Foreskin keratinocyte (primary cell): ENCODE measurements at places on chromosomes 2 and 18. TPM values are rescaled to one million over a fixed set of nuclear protein-coding genes. Genes with fewer than 3 reads are reported as not detected.

Gene HMSD
- total RNA-seq, result 8.9 and 9.6 TPM in 2 replicates

Gene VWA3B
- total RNA-seq, result 0.35 TPM in 1 of 2 replicates, not detected in the other

Gene TANK
- total RNA-seq, result 31.9 and 36.1 TPM in 2 replicates

Gene TXNDC2
- total RNA-seq, result not detected in 2 replicates

Gene DPYSL5
- total RNA-seq, result not detected in 2 replicates

Gene ASB18
- not detected in 2 replicates for total RNA-seq

Gene ICOS
- total RNA-seq, result not detected in 2 replicates

Gene TMEM182
- total RNA-seq, result 2.9 and 3.4 TPM in 2 replicates
